ENCODE measurements at places on chromosomes 12 and 14. TPM values are rescaled to one million over a fixed set of nuclear protein-coding genes. Genes with fewer than 3 reads are reported as not detected.

Gene LALBA
- total RNA-seq = not detected

Gene ARMH4
- total RNA-seq = not detected

Gene KCTD10
- total RNA-seq = 38.2 TPM

- DNase-seq = peak; percentile 64
- H3K27me3 ChIP-seq = peaks cover 7% of the 10 kb centered on the region
- peaks cover 12% of the 10 kb centered on the region for H3K4me1 ChIP-seq
- peak overlapping the region; percentile 80 for H3K4me3 ChIP-seq
- peak overlapping the region; percentile 78 for H3K27ac ChIP-seq
- H3K36me3 ChIP-seq = peaks cover 5% of the 10 kb centered on the region
Observed at GRCh38 chr14:59463787-59464485, 1.2 kb downstream of the GPR135 start.

DNA sequence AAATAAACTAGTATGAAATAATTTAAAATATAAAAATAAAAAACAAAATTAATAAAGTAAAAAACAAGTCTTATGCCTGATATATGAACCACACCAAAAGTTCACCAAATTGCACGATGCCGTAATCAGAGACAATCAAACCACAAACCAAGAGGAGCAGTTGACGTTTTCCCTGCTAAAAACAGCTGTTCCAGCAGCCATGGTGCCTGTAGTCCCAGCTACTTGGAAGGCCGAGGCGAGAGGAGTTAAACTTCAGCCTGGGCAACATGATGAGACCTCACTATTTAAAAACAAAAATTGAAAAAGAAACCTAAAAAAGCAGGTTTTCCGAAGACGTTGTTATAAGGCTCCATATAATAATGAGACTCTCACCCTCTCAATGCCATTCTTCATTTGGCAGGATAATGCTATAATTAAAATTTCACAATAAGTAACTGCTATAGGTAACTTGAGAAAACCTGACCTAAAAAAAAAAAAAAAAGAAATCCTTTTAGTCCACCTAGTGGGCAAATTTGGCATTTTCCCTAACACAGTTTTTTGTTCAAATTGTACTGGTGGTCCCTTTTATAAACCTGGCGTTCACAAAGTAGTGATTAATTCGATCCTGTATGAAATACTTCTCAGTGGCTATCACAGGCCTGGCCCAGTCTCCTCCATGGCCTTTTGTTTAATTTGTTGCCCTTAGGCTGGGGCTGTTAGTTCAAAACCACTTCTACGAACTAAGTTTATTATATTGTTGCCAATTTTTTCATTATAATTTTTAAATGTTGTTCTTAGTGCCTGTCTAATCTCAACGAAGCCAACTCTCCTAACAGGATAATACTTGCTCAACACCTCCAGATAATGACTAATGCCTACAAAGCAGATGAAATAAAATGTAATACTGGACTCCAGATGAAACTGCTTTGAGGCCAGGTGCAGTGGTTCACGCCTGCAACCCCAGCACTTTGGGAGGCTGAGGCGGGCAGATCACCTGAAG lies 62.1 kb downstream of the TNFAIP2 start:
- H3K36me3 ChIP-seq = no peaks in the 10 kb centered on the region
- no peak overlapping the region for H3K4me3 ChIP-seq
- H3K4me1 ChIP-seq = peaks cover 8% of the 10 kb centered on the region
- H3K27me3 ChIP-seq = peaks cover 34% of the 10 kb centered on the region
- no peak overlapping the region for H3K27ac ChIP-seq

DNA sequence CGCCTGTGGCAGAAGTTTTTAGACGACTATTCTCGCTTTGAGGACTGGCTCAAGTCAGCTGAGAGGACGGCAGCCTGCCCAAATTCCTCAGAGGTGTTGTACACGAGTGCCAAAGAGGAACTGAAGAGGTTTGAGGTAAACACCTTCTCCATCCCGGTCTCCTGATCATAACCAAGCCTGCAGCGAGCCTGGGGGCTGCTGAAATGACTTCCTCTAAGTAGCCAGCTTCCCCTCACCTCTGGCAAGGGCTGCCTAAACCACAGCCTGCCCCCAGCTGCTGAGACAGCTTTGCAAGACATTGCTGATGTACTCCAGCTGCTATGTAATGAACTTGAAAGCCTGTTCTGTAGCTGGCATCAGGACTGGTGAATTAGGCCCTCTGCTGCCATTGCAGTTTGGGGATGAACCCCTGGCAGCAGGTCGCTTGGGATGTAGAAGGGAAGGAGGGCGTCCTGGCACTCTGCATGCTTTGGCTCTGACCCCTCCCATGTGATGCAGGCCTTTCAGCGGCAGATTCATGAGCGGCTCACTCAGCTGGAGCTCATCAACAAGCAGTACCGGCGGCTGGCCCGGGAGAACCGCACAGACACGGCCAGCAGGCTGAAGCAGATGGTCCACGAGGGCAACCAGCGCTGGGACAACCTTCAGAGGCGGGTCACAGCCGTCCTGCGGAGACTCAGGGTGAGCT lies 84.6 kb downstream of the ESR2 start:
- DNase-seq = no peak
- H3K4me1 ChIP-seq = no peaks in the 10 kb centered on the region
- H3K27me3 ChIP-seq = no peaks in the 10 kb centered on the region
- H3K27ac ChIP-seq = no peak overlapping the region

- H3K4me3 ChIP-seq = no peak overlapping the region
- no peak for DNase-seq
- no peaks in the 10 kb centered on the region for H3K27me3 ChIP-seq
- no peak overlapping the region for H3K27ac ChIP-seq
Observed at GRCh38 chr14:24098927-24099813, 5.1 kb downstream of the PCK2 start.

DNA sequence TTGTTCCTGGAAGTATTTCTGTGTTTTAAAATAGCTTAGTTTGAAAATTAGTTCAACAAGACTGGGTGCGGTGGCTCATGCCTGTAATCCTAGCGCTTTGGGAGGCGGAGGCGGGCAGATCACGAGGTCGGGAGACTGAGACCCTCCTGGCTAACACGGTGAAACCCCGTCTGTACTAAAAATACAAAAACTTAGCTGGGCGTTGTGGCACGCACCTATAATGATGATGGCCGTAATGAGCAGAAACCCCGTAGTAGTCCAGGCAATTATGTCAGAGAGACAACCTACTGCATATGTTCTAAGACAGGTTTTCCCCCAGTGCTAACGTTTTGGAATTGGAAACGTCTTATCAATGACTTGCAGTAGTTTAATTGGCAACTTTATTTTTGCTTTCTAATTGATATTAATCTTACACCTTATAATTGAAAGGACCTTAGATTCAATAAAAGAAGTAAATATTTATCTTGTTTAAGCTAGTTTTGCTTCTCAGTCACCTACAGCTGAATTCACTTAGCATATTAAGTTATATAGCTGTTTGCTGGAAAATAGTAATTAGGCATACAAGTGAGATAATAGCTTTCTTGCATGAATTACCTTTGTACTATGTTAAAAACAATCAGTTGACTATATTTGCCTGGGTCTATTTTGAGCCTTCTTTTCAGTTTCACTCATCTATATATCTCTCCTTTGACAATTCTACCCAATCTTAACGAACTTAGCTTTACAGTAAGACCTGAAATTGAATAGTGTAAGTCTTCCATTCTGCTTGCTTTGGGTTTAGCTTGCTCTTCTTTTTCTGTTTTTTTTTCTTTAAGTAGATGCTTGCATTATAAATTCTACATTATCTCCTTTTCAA lies 15.6 kb downstream of the CLECL1 start:
- H3K27ac ChIP-seq = no peak overlapping the region
- H3K4me3 ChIP-seq = no peak overlapping the region
- H3K4me1 ChIP-seq = peaks cover 30% of the 10 kb centered on the region
- peaks cover 5% of the 10 kb centered on the region for H3K36me3 ChIP-seq
- H3K27me3 ChIP-seq = no peaks in the 10 kb centered on the region
- no peak for DNase-seq
